Fibroblast of skin of scalp (primary cell): ENCODE measurements at places on chromosomes 1 and 21.
A peak's percentile ranks its signal among the peaks of the same experiment; 100 is the strongest.

GRCh38 chr1:183039985-183040447 is 16.8 kb downstream of the LAMC1 start:
- peak; percentile 97 for DNase-seq

DNA sequence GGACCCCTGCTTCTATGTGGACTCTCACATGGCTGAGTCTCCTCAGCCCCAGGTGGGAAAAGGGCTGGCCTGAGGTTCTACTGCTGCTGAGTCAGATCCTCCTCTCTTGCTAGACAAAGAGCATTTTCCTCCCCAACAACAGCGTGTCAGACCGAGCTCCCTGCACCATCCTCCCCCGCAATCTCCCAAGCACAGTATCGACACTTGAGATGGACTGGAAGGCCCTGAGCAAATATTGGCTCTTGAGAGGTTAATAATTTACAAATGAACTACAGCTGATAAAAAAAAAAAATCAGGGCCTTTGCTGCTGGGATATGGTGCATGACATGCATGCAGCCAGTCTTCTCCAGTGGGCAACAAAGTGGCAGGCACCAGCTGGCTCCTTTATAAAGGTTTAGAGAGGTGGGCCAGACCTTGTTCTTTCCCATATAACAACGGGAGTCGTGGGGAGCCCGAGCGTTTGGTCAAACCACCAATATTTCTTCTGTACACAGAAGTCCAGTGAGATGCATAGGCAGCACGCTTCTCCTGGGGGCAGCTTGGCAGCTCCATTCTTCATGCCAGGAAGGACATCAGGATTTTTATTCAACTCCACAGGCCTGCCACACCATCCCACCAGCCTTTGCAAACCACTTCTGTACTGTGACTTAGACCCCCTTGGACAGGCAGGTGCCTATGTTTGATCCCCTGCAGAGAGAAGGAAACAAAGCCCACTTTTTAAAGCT is 55.4 kb upstream of the CAMK1G start:
- no peak for DNase-seq

- DNase-seq: peak; percentile 4
Measured at GRCh38 chr1:71522721-71523120, 441.9 kb upstream of the ZRANB2 start.

- DNase-seq: no peak
Measured at GRCh38 chr1:241677201-241677600, 25.1 kb downstream of the WDR64 start.

- DNase-seq: no peak
Measured at GRCh38 chr1:20382711-20383110, 92.0 kb downstream of the VWA5B1 start.

DNA sequence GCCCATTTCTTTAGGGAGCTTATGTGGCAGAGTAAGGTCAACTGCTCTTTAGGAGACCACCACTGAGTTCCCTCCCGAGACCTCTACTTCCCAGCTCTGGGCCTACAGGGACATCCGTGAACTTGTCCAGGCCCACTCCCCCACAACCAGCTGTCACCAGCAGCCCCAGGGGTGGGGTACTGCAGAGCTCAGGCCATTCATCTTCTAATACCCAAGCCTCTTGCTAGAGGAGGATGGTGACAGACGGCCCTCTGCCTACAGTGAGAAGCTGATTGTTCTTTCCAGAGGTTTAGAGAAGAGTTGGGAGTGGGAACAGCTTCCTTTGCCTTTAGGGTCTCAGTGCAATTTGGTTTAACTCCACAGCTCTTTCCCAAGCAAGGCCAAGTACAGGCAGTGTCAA is 33.2 kb upstream of the ARTN start:
- DNase-seq: no peak

- peak; percentile 26 for DNase-seq
Measured at GRCh38 chr21:38675182-38675824, 130.4 kb upstream of the ETS2 start.

DNA sequence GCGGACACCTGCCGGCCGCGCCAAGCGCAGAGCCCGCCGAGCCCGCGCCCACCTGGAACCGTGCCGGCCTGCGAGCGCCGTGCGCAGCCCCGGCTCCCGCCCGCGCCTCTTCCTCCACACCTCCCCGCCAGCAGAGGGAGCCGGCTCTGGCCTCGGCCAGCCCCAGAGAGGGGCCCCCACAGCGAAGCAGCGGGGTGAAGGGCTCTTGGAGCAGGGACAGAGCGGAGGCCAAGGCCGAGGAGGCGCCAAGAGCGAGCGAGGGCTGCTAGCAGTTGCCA is 50.1 kb upstream of the KRTAP19-8 start:
- DNase-seq: no peak

DNA sequence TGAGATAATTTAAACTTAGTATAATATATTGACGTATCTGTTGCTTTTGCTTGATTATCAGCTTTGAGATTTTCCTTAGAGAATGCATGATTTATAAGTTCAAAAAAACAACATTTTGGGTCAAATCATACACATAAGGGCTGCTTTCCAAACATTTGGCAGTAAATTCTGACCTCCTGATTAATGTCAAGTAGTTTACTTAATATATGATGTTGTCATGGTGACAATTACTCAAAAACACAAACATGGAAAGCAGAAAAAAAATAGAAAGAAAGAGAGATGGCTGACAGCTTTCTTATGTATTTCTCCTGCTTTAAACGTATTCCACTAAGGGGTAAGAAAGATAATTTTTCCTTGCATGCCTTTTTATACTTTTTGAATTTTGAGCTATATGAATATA is 258.2 kb upstream of the C1orf105 start:
- no peak for DNase-seq

GRCh38 chr1:24424207-24424606 is 8.6 kb downstream of the NIPAL3 start:
- no peak for DNase-seq

GRCh38 chr1:34833711-34834110 is 25.8 kb downstream of the SMIM12 start:
- no peak for DNase-seq

DNA sequence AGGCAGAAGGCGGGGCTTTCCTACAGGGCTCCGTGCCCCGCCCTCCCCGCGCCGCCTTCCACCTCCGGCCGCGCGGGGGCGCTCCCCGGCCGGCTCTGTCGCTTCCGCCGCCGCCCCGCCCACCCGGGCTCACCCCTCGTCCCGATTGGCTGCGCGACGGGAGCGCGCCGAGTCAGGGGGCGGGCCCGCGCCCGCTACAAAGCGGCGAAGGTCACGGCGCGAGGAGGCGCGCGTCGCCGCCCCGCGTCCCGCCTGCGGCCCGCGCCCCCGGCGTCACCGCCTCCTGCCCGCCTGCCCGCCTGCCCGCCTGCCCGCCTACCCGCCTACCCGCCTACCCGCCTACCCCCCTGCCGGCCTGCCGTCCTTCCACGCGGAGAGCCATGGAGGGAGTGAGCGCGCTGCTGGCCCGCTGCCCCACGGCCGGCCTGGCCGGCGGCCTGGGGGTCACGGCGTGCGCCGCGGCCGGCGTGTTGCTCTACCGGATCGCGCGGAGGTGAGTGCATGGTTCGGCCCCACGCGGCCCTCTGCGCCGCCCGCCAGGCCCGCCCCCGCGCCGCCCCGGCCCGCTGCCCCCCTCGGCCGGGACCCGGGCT is at the start of gene TMEM201:
Gene TMEM201 (plus strand): TSS at position 361 of the 593 bp plus-strand sequence. CDS start 20 bp downstream, at position 381.
- peak; percentile 92 for DNase-seq

DNA sequence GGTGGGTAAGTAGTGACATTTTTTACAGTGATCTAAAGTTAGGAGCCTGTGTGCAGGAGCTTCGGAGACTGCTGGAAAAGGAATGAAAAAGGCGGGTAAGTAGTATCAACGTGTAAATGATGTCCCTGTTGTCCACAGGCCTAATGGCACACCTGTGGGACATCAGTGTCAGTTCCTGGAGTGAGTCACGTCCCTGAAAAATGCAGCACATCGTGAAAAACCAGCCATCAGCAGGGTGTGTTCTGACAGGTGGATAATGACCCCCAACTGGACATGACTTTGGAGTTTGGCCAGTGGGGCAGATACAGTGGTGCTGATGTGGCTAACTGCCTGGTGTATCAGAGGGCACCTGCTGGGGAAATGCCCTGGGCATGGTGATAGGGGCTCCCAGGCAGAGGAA is 12.0 kb upstream of the PRDM15 start:
- no peak for DNase-seq

DNA sequence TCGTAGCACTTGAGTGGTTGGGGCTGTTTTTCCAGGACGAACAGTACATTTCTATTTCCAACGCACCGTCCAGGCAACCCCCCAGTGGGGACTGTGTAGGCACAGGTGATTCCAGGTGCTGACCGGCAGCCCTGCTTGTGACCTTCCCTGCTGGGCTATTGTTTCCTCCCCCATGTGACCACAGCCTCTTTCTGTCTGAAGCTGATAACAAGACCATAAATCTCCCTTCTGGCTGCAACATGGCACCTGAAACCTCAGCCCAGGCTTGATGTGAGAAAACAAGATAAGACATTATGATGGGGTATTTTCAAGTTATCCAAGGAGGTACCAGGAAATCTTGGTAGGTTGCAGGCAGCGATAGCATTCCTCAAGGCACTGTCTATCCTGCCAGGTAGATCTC is 48.2 kb downstream of the HLX start:
- DNase-seq: no peak

- no peak for DNase-seq
Measured at GRCh38 chr1:236942431-236942830, 61.8 kb downstream of the MT1HL1 start.

DNA sequence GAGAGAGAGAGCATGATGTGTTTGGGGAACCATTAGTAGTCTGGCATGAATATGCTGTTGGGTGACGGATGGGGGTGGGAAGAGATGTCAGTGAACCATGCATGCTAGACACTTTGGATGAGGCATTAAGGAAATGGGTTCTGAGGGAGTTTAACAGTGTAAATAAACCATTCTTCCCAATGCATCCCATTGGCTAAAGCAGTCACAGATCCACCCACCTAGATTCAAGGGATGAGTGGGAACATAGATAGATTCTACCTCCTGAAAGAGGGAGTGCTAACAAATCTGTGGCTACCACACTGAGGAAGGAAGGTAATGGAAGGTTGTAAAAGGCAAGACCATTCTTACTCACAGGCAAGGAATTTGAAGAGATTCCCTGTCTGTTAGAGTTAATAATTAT is 129.8 kb upstream of the CACNA1E start:
- no peak for DNase-seq

DNA sequence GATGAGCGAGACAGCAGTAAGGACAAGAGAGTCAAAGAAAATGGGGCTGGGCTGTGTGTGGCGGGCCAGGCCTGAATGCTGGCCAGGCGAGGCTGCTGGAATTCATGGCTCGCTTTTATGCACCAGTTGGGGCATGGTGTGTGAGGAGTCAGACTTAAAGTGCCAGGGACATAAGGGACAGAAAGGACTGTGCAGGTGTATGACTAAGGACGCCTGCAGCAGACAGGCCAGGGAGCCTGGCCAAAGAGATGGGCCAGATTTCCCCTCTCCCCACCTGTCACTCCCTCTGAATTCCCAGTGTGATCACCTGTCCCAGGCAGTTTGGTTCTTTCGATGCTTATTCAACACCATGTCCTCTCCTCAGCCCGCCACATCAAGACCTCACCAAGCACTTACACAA is 16.9 kb upstream of the SMIM12 start:
- no peak for DNase-seq

DNA sequence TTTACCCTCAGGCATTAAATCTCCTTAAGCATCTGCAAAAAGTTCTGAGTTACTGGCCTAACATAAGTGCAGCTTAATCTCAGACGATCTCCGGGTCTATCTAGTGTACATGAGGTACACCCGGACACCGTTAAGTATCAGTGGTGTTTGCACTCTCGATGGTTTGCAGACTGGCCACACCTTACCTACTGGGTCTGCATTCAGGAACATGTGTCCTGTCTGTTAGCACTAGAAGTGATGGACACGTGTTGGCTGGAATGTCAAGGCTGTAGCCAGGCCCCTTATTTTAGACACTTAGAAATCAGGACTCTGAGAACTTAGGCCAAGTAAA is 783 bp upstream of the AGL start:
- no peak for DNase-seq

DNA sequence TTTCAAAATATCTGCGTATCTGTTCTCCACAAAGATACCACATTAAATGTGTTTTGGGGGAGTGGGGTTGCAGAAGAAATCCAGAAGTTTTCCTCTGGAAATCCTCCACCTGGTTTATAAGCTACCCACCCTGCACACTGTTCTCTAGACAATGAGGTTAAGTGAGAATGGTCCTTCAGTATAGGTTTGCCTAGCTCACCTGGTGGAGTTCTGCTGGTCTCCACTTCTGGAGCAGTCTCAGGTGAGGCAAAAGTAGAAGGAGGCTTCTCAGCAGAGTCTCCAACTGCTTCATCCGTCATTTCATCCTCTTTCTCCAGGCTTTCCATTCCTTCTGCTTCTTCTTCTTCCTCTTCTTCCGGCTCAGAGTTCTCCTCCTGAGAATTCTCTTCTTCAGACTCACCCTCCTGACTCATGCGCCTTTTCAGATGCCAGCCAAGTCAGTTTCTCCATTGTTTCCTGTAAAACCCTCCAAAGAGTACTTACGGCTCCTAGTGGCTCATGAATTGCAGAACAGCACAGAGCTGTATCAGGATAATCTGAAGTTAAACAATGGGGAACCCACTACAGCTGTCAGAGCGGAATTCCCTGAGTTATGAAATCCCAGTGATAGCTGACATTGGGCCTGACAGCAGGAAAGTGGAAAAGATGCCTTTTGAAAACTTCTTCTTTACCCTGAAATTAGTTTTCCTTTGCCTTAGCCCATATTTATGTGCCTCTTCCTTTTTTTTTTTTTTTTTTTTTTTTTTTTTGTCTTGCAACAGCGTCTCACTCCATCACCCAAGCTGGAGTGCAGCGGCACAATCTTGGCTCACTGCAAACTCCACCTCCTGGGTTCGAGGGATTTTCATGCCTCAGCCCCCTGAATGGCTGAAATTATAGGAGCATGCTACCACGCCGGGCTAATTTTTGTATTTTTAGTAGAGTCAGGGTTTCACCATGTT is 38.5 kb downstream of the MSTO1 start:
- DNase-seq: peak; percentile 89

GRCh38 chr1:201400212-201400851 is 1.2 kb upstream of the LAD1 start:
- DNase-seq: no peak

DNA sequence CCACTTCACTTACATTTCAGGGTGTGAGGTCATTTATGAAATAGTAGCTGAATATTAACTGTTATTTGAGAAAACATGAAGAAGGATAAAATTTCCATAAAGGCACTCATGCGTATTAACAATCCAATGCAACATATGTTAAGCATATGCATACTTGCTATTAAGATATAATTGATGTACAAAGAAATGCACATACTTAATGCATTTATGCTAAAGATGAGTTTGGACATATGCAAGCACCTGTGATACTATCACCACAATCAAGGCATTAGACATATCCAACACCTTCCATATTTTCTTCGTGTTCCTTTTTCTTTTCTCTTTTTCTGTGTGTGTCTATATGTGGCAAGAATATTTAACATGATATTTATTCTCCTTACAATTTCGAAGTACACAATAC is 464.8 kb upstream of the BRINP3 start:
- DNase-seq: no peak

GRCh38 chr1:167273027-167273800 is 52.5 kb downstream of the POU2F1 start:
- DNase-seq: peak; percentile 46

- DNase-seq: peak; percentile 47
Measured at GRCh38 chr1:185894791-185895190, 160.6 kb downstream of the HMCN1 start.

GRCh38 chr1:233518344-233518743 is 95.6 kb upstream of the KCNK1 start:
- DNase-seq: peak; percentile 17

- no peak for DNase-seq
Measured at GRCh38 chr1:119958223-119958622, 61.9 kb upstream of the ADAM30 start.

GRCh38 chr1:68955424-68955823 is 458.5 kb upstream of the DEPDC1 start:
- no peak for DNase-seq

- DNase-seq: peak; percentile 37
Measured at GRCh38 chr21:16587141-16587581, 857.4 kb downstream of the USP25 start.

GRCh38 chr1:82606546-82606945 is 805.8 kb downstream of the ADGRL2 start:
- DNase-seq: no peak
